ENCODE measurements at places on chromosomes 3 and 15.
A peak's percentile ranks its signal among the peaks of the same experiment; 100 is the strongest.

DNA sequence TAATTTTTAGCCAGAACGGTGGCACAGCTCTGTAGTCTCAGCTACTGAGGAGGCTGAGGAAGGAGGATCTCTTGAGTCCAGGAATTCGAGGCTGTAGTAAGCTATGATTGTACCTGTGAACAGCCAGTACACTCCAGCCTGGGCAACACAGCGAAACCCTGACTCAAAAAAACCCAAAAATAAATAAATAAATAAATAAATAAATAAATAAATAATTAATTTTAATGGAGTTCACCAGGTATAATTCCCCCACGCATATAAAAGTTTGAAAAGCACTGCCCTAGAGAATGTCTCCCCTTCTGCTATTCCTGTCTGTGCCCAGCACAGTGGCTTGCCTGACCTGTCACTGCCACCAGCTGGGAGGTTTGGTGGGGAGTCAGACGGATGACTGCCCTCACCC is 4.2 kb upstream of the RLBP1 start:
- DNase-seq, result no peak

DNA sequence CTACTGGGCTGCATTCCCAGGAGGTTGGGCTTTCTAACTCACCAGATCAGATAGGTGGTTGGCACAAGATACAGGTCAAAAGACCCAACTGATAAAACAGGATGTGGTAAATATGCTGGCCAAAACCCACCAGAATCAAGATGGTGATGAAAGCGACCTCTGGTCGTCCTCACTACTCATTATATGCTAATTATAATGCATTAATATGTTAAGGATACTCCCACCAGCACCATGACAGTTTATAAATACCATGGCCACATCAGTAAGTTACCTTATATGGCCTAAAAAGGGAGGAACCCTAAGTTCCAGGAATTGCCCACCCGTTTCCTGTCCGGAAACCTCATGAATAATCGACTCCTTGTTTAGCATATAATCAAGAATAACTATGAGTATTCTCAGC is 31.6 kb downstream of the CFAP44 start:
- DNase-seq, result no peak

- DNase-seq, result no peak
These were observed 625.4 kb downstream of the NTRK3 start for GRCh38 chr15:87631093-87631492.

- DNase-seq, result peak; percentile 22
These were observed 428.0 kb downstream of the RAP2B start for GRCh38 chr3:153590051-153590450.

DNA sequence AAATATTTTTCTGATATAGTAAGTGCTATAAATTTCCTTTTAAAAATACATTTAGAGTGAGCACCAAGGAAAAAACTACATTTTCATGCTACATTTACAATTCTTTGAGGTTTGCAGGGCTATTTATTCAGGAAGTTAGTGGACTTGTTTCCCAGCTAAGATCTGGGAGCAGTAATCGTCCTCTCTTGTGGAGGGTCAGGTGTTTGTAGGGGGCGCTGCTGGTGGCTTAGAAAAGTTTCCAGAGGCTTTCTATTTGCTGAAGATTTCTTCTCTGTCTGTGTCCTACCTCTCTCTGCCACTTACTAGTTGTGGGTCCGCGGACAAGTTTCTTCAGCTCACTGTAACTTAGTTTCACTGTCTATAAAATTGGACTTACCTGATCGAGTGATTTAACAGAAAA is 163.9 kb downstream of the PEX5L start:
- DNase-seq, result no peak

All from fibroblast of skin of right biceps (primary cell).